ENCODE measurements at places on chromosomes 13 and 19.

DNA sequence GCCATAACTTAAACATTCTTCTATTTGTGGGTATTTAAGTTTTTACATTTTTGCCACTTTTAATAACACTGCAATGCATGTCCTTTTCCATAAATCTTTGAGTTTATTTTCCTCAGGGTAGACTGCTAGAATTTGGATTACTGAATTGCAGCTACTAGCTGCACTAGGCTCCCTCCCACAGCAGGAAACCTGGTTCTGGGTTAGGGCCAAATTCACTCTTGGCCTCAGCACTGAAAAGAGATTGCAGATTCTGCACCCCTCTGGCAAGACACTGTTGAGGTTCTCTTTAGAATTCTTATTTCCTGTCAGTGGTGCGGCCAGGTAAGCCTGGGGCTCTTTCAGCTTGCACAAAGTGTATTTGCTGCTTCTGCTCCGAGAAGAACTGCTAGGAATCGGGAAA, 155.7 kb downstream of the ENOX1 start:
- DNase-seq = no peak

DNA sequence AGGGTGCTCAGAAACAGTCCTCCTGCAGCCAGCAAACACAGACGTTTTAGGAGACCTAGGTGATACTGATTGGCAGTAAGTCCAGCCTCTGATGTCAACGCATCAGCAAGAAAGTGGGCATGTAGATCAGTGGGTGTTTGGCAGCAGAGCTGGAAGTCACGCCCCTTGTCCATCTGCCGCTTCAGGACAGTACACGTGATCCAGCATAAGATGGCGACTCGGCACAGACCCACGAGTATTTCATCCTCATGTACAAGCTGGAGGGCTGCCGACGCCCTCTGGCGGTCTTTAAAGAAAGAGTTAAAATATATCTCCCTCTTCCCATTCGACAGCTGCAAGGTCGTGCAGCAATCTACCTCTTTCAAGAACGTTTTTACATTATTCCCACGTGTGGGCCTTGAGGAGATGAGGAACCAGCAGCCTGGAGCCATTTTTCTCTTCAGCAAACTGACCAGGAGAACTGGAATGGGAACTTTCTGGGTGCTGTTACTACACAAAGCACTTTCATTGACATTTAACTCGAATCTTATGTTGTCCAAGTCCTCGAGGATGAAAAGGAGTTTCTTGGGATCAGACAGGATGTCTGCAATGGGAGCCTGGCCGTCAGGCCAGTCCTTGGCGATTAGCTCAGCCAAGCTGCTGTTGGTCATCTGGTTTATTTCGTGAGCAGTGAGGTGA, 22.3 kb downstream of the NLRP11 start:
- DNase-seq = peak; percentile 43

DNA sequence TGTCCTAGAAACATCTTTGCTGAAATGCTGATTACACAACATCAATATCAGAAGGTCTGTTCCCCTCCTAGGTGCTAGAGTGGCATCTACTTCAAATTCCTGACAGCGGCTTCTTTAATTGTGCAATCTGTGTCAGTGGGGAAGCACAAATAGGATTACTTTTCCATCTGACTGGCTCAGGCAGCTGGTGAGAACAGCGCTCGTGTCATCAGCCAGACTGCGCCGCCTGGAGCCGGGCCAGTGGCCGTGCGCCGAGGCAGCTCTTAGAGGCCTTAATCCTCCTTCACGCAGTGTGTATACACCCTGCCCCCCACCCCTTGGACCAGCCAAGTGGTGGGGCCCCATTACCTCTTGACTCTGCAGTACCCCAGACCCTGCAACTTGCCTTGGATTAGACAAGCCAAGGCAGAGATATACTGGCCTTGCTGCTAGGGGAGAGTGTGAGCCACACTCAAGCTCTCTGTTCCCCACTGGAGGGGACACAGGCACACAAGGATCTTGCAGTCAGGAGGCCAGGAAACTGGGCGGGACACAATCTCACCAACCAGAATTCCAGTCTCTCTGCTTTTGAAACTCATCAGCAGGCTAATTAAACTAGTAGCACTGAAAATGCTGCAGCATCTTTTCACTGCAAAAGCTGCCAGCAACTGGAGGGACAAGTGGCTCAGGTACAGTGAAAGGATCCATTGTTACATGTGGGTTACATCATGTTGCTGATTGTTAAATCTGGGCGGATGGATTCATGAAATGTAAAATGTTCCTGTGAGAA, 48.9 kb upstream of the EPHX3 start:
- DNase-seq = no peak

DNA sequence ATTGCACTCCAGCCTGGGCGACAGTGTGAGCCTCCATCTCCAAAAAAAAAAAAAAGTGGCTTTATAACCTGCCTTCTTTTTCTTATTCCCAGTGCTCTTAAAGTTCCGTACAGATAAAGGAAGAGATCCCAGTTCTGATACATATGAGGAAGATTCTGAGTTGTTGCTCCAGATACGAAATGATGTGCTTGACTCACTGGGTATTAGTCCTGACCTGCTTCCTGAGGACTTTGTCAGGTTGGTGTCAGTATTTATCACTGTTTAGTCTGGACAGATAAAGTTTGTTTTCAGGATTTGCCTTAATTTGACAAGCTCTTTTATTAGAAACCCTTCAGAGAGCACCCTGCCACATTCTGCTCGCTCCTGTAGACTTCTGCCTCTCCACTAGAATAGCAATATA, 33.9 kb downstream of the BBC3 start:
- no peak for DNase-seq

DNA sequence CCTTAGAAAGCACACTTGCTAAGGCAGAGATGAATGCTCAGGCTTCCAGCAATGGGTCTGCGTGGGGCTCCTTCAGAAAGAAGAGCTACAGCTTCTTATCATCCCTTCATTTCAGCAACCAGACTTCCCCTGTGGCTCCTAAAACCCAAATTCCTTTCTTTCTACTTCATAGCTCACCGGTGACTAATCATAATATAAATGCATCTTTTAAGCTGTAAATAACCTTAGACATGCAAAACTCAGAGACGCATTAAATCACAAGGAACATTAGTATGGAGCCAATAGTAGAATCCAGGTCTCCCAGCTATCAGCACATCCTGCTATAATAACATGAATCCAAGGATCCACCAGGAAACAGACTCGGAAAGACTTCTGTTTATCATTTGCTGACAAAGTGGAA, 375.6 kb downstream of the COG6 start:
- no peak for DNase-seq

DNA sequence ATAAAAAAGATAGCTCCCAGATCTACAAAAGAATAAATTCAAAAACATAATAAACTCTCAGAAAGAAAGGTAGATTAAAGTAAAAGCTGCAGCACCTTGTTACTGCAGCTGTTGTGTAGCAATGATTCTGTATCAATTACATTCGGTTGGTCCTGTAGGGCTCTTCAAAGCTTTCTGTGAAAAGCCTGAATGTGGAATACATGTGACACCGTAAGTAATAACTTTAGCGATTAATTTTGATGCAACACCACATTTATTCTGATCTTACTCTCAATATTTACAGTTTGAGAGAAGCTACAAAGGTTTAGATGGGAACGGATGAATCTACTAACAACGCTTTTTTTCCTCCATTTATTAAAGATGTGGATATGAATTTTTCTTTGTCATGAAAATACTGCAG, 279.2 kb downstream of the DACH1 start:
- DNase-seq = no peak

GRCh38 chr19:37313335-37313627, 57.6 kb upstream of the ZNF527 start:
- DNase-seq = no peak

DNA sequence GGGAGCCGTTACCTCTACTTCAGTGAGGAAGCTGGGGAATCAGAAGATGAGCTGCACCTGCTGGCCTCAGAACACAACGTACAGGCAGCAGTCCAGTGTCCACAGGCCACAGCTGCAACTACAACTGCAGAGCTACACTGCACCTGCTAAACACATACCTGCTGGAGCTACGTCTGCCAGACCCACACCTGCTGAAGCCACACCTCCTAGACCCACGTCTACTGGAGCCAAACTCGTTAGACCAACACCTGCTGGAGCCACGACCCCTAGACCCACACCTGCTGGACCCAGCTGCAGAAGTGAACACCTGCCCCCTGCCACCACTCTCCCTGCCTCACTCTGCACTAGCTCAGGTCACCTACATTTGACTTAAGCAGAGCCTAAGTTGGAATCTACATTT, 169.9 kb downstream of the USP12 start:
- no peak for DNase-seq

- DNase-seq = no peak
These were observed 120.4 kb downstream of the ENOX1 start for GRCh38 chr13:43666403-43666802.

DNA sequence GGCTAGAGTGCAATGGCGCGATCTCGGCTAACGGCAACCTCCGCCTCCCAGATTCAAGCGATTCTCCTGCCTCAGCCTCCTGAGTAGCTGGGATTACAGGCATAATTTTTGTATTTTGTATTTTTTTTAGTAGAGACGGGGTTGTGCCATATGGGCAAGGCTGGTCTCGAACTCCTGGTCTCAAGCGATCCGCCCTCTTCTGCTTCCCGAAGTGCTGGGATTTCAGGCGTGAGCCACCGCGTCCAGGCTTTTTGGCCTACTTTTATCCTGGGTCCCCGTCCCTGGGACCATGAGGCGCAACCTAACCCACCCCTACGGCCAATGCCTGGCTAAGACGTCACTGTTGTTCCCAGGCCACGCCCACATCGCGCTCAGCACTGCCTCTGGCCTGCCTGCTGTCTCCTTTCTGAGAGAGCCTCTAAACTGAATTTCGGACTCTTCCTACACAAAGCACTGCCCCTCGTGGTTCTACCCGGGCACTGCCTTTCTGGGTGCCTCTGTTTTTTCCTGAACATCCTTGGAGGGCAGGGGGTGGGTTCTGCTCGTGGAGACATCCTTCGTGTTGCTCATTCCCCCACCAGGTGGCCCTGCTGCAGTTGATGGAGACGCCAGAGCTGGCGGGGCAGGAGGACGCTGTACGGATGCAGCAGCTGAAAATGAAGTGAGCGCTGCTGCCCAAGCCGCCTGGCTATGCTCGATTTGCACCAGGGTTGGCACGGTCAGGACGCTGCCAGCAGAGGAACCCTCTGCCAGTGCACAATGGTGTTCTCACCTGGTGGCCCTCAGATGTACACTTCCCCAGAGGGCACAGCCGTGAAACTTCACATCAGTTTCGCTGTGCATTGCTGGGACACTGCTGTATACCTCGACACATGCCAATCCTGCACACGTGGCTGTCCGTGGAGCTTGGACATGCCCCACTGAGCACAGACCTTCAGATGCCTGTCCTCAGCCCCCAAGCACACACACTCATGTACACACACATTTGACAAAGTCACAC, 2.0 kb downstream of the REX1BD start:
- no peak for DNase-seq

- DNase-seq = no peak
These were observed 216 bp downstream of the SUGP2 start for GRCh38 chr19:19033176-19033425.

GRCh38 chr13:40549500-40550094, 116.8 kb downstream of the FOXO1 start:
- DNase-seq = no peak

GRCh38 chr19:50427997-50428425, 4.7 kb upstream of the MYBPC2 start:
- peak; percentile 51 for DNase-seq

DNA sequence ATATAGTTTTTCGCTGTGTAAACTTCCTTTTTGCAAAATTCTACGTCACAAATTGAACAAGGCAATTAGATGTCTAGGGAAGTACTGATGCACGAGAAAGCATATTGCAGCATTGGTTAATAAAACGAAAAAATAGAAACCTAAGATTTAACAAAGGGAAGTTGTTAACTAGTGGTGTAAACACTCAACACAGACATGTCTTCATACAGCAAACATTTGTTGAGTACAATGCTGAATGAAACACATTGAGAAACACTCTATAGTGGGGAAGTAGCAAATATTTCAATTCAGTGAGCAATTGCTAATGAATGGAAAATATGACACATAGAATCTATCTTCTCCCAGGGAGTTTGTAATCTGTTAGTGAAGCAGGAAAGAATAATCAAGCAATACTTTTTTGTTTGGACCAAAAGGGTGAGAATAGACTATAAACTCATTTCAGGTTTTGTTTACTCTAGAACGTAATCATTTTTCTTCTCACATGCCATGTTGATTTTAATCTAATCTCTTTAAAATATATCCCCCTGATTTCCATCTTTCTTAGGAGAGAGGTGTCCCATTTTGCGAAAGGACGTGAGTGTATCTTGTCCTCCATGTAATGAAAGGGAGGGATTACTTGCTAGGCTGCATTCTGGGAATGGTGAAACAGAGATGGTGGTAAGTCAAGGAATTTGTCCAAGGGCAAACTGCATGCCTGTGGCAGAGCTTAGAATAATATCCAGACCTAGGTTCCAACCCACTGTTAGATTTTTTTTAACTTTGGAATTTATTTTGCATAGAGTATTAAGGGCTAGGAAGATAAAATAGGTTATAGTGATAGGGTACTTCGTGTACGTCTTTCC, 1.7 kb upstream of the ANKRD10 start:
- DNase-seq = no peak

GRCh38 chr13:75415694-75416093, 66.3 kb downstream of the TBC1D4 start:
- DNase-seq = no peak

GRCh38 chr19:15251749-15252397, 19.6 kb upstream of the EPHX3 start:
- no peak for DNase-seq

GRCh38 chr13:46143184-46143701, 38.4 kb upstream of the CPB2 start:
- DNase-seq = no peak

- DNase-seq = no peak
These were observed 218.0 kb upstream of the SERP2 start for GRCh38 chr13:44155422-44156293.

DNA sequence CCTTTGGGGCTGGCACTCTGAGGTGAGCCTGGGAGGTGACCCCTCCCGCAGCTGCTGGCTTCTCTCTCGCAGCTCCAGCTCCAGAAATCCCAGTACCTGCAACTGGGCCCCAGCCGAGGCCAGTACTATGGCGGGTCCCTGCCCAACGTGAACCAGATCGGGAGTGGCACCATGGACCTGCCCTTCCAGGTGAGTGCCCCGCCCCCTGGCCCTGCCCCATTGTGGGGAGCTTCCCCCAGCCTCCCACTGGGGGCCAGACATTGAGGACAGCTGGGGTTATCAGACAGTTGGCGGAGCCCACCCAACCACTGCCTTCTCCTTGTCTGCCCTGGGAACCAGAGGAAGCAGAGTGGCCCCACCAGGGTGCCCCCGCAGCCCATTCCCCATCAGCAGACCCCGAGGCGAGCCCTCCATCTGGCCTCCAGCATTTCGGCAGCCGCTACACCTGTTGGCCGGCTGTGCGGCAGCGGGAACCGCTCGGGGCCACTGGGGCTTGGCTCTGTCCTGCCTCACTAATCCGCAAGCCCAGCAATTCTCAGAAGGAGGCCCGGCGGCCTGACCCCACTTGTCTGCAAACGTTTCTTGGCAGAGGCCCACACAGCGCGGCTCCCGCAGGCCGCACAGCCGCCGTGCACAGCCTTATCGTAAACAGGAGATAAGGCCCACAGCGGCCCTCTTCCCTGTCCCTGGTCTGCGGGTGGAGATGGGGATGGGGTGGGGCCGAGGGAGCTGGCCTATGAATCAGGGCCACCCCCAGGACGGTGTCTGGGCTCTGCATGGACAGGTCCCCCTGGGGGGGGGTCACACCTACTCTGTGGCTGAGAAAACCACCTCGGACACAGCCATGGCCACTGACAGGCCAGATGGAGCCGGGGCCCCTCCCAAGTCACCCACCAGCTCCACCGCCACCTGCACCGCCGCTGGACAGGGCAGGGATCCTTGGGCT, 48.0 kb downstream of the COMP start:
- DNase-seq = no peak

GRCh38 chr19:30376826-30377425, 4.7 kb downstream of the ZNF536 start:
- DNase-seq = no peak
